Natural killer cell treated with Interleukin-12 subunit alpha and Interleukin-12 subunit beta and Interleukin-15 and Interleukin-18, amount 100 ng/mL, for 72 hours (primary cell): ENCODE measurements at places on chromosomes 4 and X. TPM values are rescaled to one million over a fixed set of nuclear protein-coding genes. Genes with fewer than 3 reads are reported as not detected.

DNA sequence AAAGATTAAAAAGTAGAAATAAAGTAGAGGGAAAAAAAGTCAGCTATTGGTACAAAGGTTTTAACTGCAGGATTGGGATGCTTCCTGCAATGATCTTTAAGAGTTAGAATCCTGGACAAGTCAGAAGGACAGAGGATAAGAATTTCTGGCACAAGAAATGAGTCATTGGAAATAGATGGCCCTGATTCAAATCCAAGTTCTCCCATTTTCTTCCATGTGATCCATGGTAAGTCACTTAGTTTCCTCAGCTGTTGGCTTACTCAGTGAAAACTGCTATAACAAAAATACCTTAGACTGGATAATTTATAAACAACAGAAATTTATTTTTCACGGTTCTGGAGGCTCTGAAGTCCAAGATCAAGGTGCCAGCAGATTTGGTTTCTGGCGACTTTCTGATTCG is 13.3 kb upstream of the TBC1D19 start:
- no peak for DNase-seq

MBTPS2 gene
- 10.6 TPM for total RNA-seq

- no peak for DNase-seq
These were observed 549.9 kb downstream of the PDHA2 start for GRCh38 chr4:96389770-96390169.

DNA sequence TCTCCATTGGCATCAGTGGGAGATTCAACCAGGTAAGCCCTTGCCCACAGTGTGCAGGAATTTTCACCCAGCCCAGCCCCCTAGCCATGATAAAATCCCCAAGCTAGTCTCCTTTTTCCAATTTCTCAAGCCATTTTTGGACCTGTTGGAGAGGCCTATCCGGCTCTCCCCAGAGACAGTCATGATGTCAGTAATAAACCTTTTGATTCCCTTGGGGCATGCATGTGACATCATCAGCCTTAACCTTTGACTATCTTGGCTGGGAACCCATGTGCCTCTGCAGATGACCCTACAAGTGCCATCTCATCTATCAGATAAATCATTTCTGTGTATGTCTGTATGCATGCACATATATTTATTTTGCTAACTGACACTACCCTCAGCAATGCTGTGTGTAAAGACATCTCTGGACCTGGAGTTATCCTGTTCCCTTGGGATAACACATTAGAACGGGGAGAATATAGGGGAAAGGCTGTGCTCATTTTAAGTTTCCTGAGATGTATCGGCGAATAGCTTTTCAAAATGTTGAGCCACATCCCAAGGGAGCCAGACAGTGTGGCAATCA is 51.0 kb downstream of the CYTL1 start:
- DNase-seq, result no peak

GRCh38 chr4:140308366-140309123 is 64.9 kb upstream of the SCOC start:
- DNase-seq, result no peak

GRCh38 chr4:185396724-185397385 is at the start of gene ANKRD37:
ANKRD37 (plus strand) TSS chr4:185396841; CDS start chr4:185396924, 83 bp downstream.
- DNase-seq, result no peak

- no peak for DNase-seq
These were observed 75.1 kb downstream of the ADGRL3 start for GRCh38 chr4:61275241-61275640.

DNA sequence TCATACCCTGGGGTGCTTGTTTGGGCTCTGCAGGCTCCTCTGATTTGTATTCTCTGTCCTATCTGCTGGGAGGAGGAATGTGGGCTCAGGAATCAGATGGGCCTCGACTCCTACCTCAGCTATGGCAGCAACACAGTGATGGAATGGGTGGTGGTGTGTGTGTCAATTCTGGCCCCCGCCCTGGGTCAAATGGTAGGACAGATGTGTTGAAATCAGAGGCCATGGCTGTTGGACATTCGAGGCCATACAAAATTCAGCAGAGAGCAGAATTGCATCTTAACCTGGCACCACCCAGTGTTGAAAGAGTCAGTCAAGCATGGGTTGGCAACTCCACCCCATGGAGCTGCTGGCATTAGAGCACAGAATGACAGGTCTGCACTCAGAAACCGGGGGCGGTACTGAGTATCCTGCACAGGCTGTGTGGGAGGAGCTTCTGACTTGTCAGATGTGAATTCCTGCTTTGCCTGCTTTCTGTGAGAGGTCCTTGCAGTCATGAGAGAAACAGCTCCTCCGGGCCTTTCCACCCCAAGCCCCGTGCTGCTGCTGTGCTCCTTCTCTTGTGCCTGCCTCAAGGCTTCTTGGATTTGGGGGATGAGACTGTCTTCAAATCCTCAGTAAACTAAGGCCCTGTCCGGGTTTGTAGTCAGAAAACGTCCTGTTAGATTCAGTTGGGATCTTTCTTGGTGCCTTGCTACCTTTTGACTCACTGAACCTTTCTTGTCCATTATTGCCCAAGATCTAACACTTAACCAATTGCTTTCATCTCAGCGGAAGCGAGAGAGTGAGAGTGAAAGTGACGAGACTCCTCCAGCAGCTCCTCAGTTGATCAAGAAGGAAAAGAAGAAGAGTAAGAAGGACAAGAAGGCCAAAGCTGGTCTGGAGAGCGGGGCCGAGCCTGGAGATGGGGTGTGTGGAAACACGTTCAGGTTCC is 13.0 kb downstream of the DKC1 start:
- no peak for DNase-seq

- no peak for DNase-seq
These were observed at the start of gene FAM9B for GRCh38 chrX:9033989-9034388. FAM9B (minus strand) TSS chrX:9034127; CDS start chrX:9032986, 1,141 bp downstream.

GRCh38 chr4:60992037-60992436 is 208.1 kb upstream of the ADGRL3 start:
- no peak for DNase-seq

- peak; percentile 56 for DNase-seq
These were observed 79.4 kb downstream of the FAM53A start for GRCh38 chr4:1604706-1605205.

CTPS2 gene
- total RNA-seq, result 5.8 TPM

- no peak for DNase-seq
These were observed 189.5 kb upstream of the GPC4 start for GRCh38 chrX:133604801-133605200.

GRCh38 chrX:115339441-115340025 is 50.0 kb downstream of the LUZP4 start:
- DNase-seq, result no peak

RBMXL3 gene
- not detected for total RNA-seq

GRCh38 chr4:38422850-38423249 is 241.1 kb upstream of the KLF3 start:
- DNase-seq, result no peak

GRCh38 chr4:8641931-8642650 is 49.5 kb downstream of the CPZ start:
- DNase-seq, result peak; percentile 51

DNA sequence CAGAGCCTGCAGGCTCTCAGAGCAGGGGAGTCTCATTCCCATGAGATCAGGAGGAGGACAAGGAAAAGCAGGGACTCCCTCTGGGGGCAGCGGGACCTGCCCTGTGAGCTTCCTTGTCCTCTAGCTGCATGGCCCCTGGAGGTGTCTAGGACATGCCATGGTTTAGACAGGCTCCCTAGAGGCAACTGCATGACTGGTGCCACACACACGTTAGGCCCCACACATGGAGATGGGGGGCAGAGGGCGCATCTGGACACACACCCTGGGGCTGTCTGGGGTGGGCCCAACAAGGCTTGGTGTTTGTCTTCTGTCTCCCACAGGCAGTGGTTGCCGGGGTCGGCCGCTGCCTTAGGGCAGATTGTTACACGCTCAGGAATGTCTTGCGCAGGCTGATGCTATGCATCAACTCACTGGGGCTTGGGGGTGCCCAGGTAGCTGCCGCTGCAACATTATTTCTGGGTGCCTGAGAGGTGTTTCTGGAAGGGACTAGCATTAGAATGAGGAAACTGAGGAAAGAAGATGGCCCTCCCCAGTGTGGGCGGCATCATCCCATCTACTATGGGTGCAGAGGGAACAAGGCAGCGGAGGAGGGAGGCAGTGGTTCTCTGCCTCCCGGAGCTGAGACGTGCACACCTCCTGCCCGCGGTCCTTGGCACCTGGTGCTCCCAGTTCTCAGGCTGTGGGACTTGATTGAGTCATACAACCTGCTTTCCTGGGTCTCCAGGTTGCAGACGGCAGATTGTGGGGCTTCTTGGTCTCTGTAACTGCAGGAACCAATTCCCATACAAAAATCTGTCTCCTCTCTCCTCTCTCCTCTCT is 32.1 kb upstream of the GPR78 start:
- no peak for DNase-seq
